ENCODE measurements at places on chromosomes 3 and 15.

DNA sequence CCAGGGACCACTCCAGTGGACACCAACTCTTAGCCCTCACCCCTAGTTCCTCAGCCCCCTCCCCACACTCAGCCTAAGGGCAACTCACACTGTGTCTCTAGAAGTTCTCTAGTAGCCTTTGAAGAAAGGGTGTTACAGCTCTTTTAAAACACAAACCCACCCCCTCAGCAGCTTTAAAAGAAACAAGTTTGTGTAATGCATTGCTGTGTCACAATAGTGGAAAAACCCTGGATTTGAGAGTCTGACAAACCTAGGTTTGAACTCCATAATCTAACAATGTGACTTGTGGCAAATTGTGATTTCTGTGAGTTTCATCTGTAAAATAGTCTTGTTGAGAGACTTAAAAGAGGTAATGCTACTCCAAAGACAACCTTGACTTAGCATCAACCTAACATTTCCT, 54.0 kb downstream of the PLCH1 start:
- DNase-seq = no peak

DNA sequence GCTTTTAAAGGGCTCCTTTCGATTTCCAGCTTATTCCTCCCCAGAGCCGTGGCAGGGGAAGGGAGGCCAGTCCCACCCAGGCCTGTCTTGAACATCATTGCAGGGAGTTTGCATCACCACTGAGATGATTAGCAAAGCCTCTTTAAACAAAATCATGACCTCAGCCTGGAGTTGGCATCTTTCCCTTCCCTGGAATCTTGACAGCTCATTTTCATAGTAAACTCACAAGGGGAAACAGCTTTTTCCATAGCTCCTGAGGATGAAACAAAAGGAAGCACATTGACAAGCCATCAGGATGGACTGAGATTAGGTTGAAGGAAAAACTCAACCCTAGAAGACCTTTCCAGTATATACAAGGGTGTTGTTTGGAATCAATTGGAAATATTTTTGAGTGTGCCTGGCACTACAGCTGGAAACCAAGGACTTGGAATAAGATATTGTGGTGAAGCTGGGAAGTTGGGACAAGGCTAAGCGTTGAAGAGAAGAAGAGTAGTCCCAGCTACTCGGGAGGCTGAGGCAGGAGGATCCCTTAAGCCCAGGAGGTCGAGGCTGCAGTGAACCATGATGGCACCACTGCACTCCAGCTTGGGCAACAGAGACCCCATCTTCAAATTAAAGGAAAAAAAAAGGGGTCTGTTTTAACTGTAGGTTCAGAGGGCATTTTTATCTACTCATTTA, 3.1 kb upstream of the LARP6 start:
- DNase-seq = peak; percentile 81

DNA sequence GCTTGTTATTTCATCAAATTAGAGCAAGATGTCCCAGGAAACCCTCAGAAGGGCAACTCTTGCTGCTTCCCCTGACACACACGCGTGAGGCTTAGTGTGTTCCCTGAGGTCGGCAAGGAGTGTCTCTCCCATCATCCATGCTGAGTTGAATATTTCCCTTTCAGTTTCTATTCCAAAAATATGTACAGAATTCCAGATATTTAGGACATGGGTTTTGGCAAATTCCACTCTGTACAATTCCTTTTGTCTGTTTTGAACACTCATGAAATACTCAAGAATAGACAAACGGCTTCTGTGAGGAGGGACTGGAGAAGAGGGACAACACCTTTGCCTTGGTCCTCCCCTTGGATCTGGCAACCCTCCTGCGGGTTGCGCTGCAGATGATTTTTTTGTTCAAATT, 138.0 kb downstream of the DUT start:
- no peak for DNase-seq

DNA sequence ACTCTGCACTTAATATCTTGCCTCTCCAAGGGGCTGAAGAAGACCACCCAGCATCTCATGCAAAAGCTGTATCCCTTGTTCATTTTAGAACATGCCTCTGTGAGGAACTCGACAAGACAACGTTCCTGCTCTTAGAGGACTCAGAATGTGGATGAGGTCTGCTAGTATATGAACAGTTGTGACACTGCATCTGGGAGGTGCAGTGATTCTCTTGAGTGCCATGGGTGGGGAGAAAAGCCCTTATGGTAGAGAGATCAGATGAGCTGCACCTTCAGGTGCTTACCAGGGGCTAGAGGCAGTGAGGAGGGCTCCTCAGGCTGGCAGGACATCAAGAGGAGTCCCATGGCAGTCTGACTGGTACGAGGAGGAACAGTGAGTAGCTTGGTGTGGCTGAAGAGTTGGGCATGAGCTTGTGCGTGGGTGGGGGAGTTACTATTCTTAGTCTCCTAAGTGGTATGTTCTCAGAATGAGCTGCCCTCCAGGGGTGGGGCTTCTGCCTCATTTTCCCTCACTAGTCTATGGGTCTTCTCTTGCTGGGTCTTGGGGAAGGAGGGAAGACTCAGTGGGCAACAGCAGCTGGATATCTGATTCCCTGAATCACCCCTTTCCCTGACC, 56.7 kb upstream of the ATP2B2 start:
- no peak for DNase-seq

DNA sequence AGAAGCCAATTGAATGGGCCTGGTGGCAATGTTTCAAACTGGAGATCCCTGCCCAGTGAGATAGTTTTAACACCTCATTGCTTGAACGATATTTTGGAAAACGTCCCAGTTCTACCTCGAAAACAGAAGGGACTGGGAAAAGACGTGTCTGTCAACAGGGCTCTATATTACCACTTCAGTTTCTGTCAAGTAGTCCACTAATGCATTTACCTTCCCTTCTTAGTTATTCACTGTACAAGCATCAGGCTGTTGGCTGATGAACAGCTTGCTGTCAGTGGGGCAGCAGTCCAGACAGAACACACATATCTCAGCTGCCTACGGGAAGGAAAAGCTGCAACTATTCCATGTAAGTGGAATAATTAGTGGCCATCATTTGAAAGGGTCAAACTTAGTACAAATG, 794.7 kb upstream of the GBE1 start:
- DNase-seq = no peak

GRCh38 chr3:194518652-194519051, 31.9 kb upstream of the ATP13A3 start:
- no peak for DNase-seq

DNA sequence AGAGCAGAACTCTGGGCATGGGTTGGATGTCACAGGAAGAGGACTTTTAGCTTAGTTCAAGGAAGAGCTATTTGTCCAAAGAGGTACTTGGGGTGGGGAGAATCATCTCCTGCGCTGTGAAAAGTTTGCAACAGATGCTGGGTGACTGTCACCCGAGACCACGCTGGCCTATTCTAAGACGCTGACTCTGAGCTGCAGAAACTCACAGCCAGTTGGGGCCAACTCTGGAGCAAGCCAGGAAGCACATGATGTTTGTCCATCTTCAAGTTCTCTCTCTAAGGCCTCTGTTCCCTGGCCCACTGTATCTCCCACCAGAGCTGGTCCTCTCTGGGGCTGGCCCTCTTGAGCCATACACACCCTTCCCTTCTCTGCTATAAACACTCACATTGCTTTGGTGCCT, 17.9 kb upstream of the CDCP1 start:
- DNase-seq = no peak

DNA sequence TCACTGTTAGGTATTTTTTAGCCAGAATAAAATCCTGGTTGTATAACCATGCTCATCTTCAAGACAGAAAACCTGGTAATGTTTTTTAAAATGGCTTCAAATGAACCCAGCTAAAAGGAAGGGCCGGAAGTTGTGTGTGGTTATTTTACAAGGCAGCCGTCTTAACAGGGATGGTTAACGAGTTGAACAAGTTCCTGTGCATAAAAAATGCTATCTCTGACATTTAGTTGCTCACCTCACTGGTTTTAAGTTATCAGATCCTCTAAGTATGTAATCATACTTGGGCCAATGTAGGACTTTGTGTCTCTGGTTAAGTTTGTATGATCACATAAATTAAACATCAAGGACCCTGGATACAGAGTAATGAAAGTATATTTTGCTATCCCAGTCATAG, 2.1 kb downstream of the ATP11B start:
- DNase-seq = no peak

DNA sequence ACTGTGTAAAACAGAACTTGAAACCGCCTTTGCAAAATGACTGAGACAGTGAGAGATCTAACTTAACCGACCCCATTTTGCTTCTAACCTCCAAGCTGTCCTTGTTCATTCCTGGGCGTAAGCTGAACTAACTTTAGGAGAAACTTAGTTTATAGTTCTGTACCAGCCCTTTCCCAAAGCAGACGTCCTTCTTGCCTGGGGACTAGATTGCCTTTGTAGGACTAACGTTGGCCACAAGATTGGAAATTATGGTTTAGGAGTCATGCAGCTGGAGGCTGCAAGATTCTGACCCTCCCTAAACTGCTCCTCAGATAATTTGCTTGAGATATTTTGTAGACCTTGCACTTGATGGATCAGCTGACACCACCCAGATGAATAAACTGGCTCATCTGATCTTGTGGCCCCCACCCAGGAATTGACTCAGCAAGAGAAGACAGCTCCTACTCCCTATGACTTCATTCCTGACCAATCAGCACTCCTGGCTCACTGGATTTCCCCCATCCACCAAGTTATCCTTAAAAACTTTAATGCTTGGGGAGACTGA, 219.9 kb upstream of the PROK2 start:
- no peak for DNase-seq

DNA sequence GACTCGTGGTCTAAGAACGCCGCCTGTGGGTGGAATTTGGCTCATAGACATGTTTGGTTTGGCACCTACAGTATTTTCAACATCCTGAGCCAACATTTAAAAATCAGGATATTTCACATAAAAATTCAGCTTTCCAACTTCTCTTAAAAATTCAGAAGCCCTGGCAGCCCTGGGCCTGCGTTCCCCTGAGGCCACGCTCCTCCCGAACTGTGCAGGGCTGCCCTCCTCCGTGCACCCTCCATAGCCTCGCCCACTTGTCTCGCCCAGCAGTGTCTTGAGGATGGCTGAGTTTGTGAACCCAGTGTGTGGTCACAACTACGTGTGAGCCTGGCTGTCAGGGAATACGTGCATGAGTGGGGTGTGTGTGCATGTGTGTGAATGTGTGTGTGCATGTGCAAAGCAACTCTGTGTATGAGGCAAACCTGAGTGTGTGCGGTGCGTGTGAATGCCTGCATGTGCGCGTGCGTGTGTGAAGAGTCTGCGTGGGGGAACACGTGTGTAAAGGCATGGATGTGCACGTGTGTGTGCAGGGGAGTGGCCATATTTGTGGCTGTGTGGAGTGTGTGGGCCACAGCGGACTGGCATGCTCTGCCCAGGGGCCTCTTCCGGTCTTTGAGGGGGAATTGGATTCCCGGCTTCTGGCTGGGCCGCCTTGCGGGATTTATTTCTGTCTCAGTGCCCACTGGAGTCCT, 30.9 kb downstream of the PTH1R start:
- DNase-seq = no peak
